Activated CD8-positive, alpha-beta memory T cell treated with anti-CD3 and anti-CD28 coated beads for 1 hour (primary cell): ENCODE measurements at places on chromosomes 5 and 9.

DNA sequence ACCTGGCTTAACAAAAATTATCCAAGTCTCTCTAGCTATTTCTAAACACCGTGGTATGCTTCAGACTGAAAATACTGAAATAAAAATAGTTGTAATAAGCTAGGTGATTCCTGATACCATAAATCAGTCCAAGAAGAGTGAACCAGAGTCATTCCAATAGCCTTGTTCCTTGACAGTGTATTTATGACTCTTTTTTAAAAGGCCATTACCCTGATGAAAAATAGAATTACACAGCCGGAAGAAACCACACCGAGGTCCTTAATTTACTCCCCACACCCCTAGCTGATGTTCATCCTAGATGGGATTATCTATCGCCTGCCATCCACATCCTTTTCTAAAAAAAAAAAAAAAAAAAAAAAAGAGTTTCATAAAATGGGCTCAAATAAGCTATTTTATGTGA, 457.6 kb upstream of the GRAMD2B start:
- no peak for DNase-seq

GRCh38 chr5:74877624-74878304, 11.6 kb upstream of the FAM169A start:
- no peak for DNase-seq

DNA sequence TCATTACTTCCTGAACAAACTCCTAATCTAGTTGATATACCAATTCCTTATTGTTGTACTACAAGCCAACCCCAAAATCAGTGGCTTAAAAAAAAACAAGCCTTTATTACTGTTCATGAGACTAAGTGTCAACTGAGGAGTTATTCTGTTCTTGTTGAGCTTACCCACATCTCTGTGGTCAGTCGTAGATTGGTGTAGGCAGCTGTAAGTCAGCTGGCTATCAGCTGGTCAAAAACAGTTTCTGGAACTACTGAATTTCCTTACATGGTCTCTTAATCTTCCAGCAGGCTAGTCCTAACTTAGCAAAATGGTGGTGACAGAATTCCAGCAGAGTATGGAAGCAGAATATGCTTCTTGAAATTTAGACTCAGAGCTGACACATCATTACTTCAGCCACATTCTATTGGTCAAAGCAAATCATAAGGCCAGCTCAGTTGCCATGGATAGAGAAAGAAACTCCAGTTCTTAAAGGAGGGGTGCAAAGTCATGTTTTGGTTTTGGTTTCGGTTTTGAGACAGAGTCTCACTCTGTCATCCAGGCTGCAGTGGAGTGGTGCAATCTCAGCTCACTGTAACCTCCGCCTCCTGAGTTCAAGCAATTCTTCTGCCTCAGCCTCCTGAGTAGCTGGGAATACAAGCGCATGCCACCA, 386.1 kb upstream of the MPDZ start:
- no peak for DNase-seq

DNA sequence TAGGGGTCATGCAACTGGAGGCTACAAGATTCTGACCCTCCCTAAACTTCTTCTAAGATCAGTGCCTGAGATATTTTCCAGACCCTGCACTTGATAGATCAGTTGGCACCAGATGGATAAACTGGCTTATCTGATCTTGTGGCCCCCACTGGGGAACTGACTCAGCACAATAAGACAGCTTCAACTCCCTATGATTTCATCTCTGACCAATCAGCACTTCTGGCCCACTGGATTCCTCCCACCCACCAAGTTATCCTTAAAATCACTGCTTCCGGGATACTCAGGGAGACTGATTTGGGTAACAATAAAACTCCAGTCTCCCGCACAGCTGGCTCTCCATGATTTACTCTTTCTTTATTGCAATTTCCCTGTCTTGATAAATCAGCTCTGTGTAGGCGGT, 2180.4 kb upstream of the WWC1 start:
- no peak for DNase-seq

DNA sequence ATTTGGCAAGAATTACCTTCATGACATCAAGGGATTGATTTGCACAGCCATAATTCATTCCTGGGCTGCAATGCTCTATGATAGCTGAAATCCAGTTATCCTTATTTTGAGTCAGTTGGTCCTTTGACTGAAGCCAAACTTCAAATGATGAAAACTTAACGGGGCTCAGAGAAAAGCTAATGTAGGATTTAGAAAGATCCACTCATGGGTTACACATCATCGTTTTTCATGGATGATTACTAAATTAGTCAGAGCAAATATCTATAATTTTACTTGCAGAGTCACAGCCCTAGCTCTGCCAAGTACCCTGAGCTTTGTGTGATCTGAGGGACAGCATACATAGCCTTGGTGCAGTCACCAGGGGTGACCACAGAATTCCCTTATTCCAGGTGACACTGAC, 27.3 kb upstream of the MUSK start:
- no peak for DNase-seq
